ENCODE measurements at places on chromosomes 7 and 10.
A peak's percentile ranks its signal among the peaks of the same experiment; 100 is the strongest.

- no peak for DNase-seq
These were observed 138.2 kb downstream of the SNX13 start for GRCh38 chr7:17802056-17802455.

- no peak for DNase-seq
These were observed 324.4 kb upstream of the ZNF32 start for GRCh38 chr10:43972976-43973647.

DNA sequence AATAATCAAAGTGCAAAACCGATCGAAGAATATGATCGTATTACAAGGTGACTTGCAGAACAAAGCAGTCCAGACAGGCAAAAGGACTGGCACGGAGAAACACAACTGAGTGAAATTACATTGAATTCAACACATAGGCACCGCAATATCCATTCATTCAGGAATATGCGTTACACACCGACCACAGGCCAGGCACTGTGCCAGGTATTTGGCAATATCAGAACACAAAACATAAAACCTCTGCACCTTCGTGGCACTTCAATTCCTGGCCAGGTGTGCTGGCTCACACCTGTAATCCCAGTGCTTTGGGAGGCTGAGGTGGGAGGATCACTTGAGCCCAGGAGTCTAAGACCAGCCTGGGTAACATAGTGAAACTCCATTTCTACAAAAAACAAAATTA, 187.9 kb downstream of the DIP2C start:
- DNase-seq = no peak

GRCh38 chr10:29916669-29917068, 142.7 kb downstream of the JCAD start:
- no peak for DNase-seq

DNA sequence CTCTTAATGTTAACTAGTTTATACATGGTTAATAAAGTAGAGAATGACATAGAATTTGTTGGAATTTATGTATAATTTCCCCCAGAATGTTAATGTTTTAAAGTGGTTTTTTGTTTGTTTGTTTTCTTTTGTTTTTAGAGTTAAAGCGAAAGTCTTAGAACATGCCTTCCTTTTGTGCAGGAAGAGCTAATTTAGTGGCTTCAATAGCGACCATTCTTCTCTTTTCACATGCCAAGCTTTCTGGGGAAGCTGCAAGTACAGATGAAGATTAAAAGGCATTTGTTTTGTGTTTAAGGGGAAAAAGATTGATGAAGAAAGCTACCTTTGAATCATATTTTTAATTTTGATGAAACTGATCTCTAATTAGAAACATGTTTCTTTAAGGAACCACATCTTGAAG, 256.3 kb upstream of the CSTF2T start:
- no peak for DNase-seq

GRCh38 chr7:149422162-149422913, 38.5 kb downstream of the ZNF777 start:
- peak; percentile 97 for DNase-seq

DNA sequence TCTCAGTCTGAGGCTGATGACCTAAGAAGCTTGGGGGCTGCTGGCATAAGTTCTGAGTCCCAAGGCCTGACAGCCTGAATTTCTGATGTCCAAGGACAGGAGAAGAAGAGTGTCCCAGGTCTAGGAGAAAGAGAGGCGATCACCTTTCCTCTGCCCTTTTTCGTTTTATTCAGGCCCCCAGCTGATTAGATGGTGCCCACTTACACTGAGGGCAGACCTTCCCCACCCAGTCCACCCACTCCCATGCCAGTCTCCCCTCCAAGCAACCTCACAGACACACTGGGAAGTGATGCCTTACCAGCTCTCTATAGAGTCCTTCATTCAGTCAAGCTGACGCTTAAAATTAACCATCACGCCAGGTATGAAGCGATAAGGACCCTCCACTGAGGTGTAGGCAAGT, 19.3 kb upstream of the LOXL4 start:
- DNase-seq = no peak

DNA sequence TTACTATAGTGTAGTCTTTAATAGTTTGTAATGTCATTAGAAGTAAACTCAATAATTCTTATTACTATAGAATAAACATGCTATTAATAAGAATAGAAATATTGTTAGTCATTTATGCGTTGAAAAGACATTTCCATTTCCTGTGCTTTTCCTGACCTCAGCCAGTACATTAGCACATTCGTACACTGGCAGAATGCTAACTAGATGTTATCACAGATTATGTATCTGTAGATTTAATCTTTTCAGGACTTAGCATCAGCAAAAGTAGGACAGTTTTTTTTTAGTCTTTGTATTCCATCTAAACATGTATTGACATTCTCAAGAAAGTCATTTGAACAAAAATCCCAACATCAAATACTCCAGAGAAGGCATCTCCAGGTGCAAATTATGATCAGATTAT, 158.5 kb downstream of the EXOC4 start:
- DNase-seq = no peak

- no peak for DNase-seq
These were observed 129.3 kb upstream of the PHYHIPL start for GRCh38 chr10:59047180-59047579.

DNA sequence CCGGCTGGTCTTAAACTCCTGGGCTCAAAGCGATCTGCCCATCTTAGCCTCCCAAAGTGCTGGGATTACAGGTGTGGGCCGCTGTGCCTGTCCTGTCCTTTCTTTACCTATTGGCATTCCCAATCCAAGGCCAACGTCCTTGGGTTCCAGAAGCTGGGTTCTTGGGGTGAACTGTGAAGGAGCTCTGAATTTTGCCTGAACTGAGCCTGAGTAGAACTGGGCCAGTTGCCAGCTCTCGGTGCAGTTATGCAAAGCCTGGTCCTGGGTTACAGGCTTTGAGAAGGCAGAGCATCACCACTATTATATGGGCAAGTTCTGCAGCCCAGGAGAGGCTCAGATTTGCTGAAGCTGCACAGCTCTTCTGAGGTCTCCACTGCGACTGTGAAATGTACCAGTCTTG, 24.6 kb upstream of the SH2D4B start:
- DNase-seq = no peak

- peak; percentile 25 for DNase-seq
These were observed 75.1 kb downstream of the ANKRD61 start for GRCh38 chr7:6106140-6106904.

GRCh38 chr10:70744617-70745143, 40.5 kb downstream of the TBATA start:
- no peak for DNase-seq

DNA sequence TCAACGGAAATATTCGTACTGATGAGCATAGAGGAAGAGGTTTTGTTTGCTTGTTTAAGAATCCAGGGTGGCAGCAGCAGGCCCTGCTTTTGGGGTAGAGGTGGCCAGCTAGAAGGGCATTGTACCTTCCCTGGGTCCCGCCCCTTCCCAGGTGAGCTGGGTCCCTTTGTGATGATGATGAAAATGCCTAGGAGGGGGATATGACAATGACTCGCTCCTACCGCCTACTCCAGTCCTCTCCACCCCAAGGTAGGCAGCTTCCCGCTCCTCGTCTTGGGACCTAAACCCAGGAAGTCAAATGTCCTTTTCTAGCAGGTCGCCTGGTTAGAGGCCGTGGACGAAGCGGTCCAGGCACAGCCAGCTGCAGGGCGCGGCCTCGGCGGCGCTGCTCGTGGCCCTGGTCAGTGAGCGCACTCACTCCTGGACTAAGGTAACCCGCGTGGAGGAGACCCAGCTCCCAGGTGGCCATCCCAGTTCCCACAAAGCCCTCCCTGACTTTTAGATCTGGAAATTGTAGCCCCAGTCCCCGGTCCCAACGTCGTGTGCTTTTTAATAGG, 141.4 kb downstream of the LSMEM1 start:
- DNase-seq = no peak

GRCh38 chr7:50589364-50589763, 24.2 kb upstream of the DDC start:
- no peak for DNase-seq

- no peak for DNase-seq
These were observed 152.9 kb upstream of the PLXDC2 start for GRCh38 chr10:19663344-19663743.

DNA sequence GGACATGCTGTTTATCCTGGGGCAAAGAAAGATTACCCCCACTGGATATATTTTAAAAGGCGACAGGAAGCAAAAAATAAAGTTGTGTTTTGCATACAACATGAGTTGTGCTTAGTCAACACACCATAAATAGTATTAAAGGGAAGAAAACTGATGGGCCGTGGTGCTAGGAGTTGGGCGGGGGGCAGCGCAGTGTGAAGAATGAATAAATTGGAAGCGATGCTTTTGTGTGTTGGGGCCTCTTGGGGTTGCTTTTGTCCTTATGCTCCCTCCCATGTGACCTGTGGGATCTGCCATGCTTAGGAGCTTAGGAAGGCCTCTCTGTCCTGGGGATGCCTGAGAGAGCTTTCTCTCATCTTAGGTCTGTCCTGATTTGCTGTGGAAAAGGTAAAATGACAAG, 35.0 kb upstream of the AGR3 start:
- no peak for DNase-seq

DNA sequence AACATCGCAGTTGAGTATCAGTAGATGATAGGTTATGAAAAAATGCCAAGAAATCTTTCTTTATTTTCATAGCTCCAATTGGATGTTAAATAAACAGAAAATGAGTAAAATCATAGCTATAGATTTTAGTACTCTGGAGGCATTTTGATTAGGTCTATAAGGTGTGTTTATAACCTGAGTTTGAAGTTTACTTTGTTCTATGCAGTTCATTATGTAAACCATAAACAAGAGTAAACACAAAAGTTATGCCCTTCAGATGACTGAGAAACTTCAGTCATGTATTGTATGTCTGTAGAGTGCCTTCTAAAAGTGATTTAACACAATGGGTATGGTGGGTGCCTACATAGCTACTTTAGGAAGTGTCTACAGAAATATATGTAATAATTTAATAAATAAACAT, 13.6 kb downstream of the FOXP2 start:
- DNase-seq = no peak

GRCh38 chr7:20588678-20589077, 26.8 kb upstream of the ABCB5 start:
- no peak for DNase-seq

- no peak for DNase-seq
These were observed 621 bp upstream of the FAM13C start for GRCh38 chr10:59362959-59363381.

- no peak for DNase-seq
These were observed 31.9 kb downstream of the LDB3 start for GRCh38 chr10:86699991-86700840.

GRCh38 chr10:107914450-107915214, 750.1 kb upstream of the SORCS1 start:
- DNase-seq = no peak

DNA sequence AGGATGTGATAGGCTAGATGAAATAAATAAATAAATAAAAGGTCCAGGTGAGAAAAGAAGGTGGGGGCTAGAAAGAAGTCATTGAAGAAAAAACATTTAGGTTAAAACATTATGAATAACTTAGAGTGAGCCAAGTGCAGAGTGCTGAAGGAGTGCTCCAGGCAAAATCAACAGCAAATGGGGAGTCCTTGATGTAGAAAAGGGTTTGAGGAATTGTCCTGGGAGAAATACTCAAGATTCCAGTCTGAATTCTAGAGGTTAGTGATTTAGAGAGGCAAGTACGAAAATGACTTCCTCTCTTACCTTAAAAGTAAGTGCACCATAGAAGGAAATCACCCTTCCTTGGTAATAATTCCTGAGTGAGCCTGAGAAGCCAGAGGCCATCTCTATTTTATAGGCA, 19.7 kb downstream of the CAV1 start:
- DNase-seq = no peak

DNA sequence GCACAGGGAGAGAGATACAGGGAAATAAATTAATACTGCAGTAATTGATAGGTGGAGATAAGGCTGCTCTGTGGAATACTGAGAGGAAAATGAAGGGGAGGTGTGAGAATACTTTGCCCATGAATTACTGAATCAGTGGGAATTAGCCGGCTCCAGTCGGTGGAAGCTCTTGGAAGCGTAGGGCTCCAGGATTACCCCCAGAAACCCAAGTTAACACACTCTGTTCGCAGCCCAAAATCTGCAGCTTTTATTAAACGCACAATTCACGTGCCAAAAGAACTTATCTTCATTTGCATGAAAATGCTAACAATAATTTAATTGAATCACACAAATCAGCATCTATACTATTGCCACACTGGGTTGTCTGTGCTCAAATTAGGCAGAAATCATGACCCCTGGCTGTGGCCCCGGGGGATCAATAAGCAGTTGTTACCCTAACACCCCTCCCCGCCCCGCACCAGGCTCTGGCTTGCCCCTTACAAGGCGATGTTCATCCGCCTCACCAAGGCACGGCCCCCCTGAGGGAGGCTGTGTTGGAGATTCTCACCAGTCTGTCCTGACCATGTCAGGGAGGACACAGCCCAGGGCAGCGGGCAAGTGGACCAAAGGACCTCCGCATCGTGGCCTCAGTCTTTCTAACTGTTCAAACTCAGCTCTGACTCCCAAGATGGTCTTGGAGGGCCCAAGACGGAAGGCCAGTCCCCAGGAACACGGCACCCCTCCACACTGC, 48.4 kb upstream of the MGMT start:
- no peak for DNase-seq

DNA sequence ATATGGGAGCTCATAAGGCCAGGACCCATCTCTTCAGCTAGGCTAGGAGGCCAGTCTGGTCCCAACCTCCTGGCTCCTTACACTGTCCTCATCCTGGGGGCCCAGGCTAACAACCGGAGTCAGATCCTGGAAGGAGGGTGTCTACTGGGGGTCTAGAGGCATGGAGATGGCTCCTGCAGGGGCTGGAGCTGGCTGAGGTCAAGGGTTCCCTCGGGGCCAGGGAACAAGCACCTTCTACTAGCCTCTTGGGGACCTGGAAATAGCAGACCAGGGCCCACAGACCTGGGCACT, 37.2 kb downstream of the CLRN3 start:
- DNase-seq = no peak

GRCh38 chr7:92092210-92092609, 42.1 kb downstream of the CYP51A1 start:
- no peak for DNase-seq

DNA sequence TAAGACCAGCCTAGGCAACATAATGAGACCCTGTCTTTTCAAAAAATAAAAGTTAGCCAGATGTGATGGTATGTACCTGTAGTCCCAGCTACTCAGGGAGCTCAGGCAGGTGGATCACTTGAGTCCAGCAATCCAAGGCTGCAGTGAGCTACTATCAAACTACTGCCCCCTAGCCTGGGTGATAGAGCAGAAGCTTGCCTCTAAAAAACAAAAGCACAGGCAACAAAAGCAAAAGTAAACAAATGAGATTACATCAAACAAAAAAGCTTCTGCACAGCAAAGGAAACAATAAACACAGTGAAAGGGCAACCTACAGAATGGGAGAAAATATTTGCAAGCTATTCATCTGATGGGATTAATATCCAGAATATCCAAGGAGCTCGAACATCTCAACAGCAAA, 65.4 kb downstream of the FANK1 start:
- no peak for DNase-seq

Measured in GM13977 (cell line).